WTC11 (cell line): ENCODE measurements at places on chromosomes 7 and 10. TPM values are rescaled to one million over a fixed set of nuclear protein-coding genes. Genes with fewer than 3 reads are reported as not detected.

The SPDYE2 gene
- 0.15 to 0.23 TPM in 2 of 3 replicates, not detected in the other for total RNA-seq

The TMEM196 gene
- 0.11 to 0.42 TPM (median 0.16 TPM) in 3 replicates for total RNA-seq

The STK32C gene
- 20.7 to 23.2 TPM (median 22.2 TPM) in 3 replicates for total RNA-seq

The GLRX3 gene
- total RNA-seq: 132 to 142 TPM (median 133 TPM) in 3 replicates

The ZNF365 gene
- 0.39 to 0.62 TPM (median 0.59 TPM) in 3 replicates for total RNA-seq

The NUTM2D gene
- total RNA-seq: 1.0 to 1.6 TPM (median 1.2 TPM) in 3 replicates

The GLCCI1 gene
- 23.8 to 27.0 TPM (median 24.2 TPM) in 3 replicates for total RNA-seq

The C10orf120 gene
- not detected in 3 replicates for total RNA-seq

The GARS1 gene
- total RNA-seq: 142 to 236 TPM (median 158 TPM) in 3 replicates

The EBF3 gene
- total RNA-seq: 1.1 to 1.2 TPM (median 1.1 TPM) in 3 replicates

The CYP2E1 gene
- total RNA-seq: 1.0 to 2.6 TPM (median 1.3 TPM) in 3 replicates

The YAE1 gene
- 20.7 to 23.7 TPM (median 21.9 TPM) in 3 replicates for total RNA-seq

The ZNF488 gene
- 7.1 to 8.7 TPM (median 8.0 TPM) in 3 replicates for total RNA-seq

The DNAH11 gene
- total RNA-seq: 3.5 to 6.4 TPM (median 4.2 TPM) in 3 replicates

The KCNIP2 gene
- total RNA-seq: 4.5 to 5.4 TPM (median 5.2 TPM) in 3 replicates

The CLDN4 gene
- total RNA-seq: 32.0 to 54.3 TPM (median 52.5 TPM) in 3 replicates

The SLC18A3 gene
- 0.07 to 0.13 TPM (median 0.09 TPM) in 3 replicates for total RNA-seq

The CHCHD3 gene
- total RNA-seq: 105 to 114 TPM (median 106 TPM) in 3 replicates

The ZNF33A gene
- 32.2 to 36.5 TPM (median 35.2 TPM) in 3 replicates for total RNA-seq

The WDR37 gene
- total RNA-seq: 10.4 to 13.6 TPM (median 11.8 TPM) in 3 replicates

The NKX2-3 gene
- total RNA-seq: not detected in 3 replicates

The MKRN1 gene
- total RNA-seq: 106 to 121 TPM (median 106 TPM) in 3 replicates

The PKD2L1 gene
- 0.09 TPM in 1 of 3 replicates, not detected in the others for total RNA-seq

The LBX1 gene
- total RNA-seq: not detected in 3 replicates

The ZNF804B gene
- total RNA-seq: 0.04 TPM in 1 of 3 replicates, not detected in the others

The ST8SIA6 gene
- total RNA-seq: 1.9 to 3.5 TPM (median 2.7 TPM) in 3 replicates

The TDRD1 gene
- total RNA-seq: 0.57 to 0.70 TPM (median 0.69 TPM) in 3 replicates

The DOCK1 gene
- 52.1 to 58.4 TPM (median 55.8 TPM) in 3 replicates for total RNA-seq

The AGAP3 gene
- 107 to 163 TPM (median 113 TPM) in 3 replicates for total RNA-seq

The DENND2A gene
- total RNA-seq: 10.0 to 13.6 TPM (median 12.7 TPM) in 3 replicates

The IL15RA gene
- 1.9 to 2.2 TPM (median 2.0 TPM) in 3 replicates for total RNA-seq

The NPFFR1 gene
- 0.04 to 0.05 TPM in 2 of 3 replicates, not detected in the other for total RNA-seq

The ZNF425 gene
- total RNA-seq: 3.8 to 5.8 TPM (median 4.9 TPM) in 3 replicates

The SPDYE8 gene
- not detected in 3 replicates for total RNA-seq
